ENCODE measurements at places on chromosomes 4 and X.

DNA sequence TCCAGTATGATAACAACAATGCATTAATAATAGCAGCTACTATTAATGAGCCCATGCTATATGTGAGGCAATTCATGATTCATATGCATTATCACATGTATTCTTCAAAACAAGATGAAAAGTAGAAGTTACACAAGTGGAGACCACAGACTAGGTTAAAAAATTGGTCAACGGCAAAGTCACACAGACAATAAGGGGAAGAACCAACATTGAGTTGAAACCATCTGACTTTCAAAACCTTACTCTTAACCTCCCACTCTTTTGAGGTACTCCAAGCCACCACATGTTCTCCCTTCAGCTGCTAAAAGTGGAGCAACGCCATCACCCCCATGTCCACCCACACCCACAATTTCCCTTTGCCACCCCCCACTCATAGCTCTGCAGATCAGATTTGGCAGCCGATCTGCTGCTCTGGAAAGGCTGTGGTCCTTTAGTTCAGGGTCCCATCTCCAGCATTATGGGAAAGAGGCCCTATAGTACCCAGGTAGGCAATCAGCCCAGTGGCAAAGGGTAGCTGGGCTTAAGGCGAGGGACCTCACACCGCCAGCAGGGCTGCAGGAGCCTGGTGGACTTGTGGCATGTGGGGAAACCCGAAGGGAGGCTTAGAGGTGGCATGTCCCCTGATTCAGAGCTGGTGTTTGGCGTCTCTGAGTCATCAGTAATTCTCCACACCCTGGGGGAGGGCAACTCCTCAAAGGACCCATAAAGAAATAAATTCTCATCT is 33.5 kb upstream of the CYBB start:
- peak; percentile 28 for DNase-seq

DNA sequence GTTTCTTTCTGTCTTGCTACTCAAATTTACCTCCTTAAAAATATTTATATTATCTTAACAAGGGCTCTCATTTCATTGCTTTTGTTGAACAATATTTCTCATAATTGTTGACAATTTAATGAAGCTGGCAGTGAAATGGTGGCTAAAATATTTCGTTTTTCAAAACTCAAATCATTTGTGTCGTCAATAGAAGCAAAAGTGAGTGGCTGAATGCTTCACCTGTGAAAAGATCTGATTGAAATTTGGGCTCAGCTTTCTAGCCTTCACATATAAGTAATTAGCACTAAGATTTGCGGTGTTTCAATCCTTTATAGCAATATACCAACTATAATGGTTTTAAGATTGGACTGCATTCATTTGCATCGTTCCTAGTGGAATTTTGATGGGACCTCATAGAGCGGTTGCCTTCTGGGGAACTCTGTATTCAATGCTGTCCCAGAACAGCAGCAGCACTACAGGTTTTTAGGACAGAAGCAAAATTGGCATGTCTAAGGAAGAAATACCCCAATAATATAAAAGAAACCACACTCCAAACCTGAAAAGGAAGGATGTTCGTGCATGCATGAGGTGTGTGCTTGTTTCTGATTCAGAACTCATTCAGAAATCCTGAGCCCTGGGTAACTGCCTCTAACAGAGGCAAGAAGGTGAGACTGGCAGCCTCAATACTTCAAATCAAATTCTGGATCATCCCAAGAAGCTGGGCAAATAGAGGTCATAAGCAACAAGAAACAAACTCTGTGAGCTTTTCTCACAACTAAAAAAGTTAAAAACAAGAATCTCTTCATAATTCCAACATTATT is 2.5 kb downstream of the CXCL1 start:
- no peak for DNase-seq

DNA sequence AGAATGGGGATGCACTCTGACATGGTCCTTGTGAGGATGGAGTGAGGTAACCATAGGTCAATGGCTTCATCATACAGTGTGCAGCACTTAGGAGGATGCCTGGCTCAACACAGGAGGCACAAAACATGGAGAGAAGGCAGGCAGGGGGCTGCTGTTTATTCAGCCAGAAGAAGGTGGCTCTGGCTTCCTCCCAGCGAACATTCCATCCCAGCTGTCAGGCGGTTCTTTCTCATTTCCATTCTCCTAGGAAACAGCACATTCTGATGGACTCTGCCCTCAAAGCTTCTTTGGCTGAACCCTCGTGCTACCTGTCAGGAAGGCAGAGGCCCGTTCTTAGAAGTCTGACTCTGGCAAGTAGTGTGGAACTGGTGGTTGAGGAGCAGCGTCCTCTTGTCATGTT is 18.6 kb downstream of the STK32B start:
- DNase-seq = no peak

DNA sequence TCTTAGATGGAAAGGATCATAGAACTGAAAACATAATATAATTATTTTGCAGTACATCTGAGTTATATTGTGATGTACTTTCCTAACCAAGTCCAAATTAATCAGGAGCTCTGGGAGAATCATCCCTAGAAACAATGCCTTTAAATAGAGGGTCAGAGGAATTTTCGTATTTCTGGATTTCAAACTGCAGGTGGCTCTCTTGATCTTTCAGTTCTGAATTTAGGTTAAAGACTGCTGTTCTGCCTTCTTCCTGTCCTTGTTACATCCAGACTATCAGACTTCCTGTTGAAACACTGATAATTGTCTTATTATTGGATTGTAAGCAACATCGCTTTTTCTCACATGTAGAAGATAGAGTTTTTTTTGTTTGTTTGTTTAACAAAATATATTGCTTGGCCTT is 142.7 kb downstream of the RPA4 start:
- no peak for DNase-seq

- DNase-seq = no peak
Measured at GRCh38 chr4:73018595-73018994, 50.9 kb downstream of the COX18 start.

GRCh38 chr4:82898322-82899243 is 2.0 kb upstream of the THAP9 start:
- DNase-seq = no peak

GRCh38 chrX:133454491-133454914 is 39.2 kb upstream of the GPC4 start:
- no peak for DNase-seq

GRCh38 chrX:68936608-68937007 is 107.8 kb downstream of the EFNB1 start:
- no peak for DNase-seq

- peak; percentile 41 for DNase-seq
Measured at GRCh38 chr4:1305781-1306455, 16.2 kb downstream of the MAEA start.

GRCh38 chrX:154026136-154027021 is 6.7 kb upstream of the IRAK1 start:
- no peak for DNase-seq

- DNase-seq = no peak
Measured at GRCh38 chr4:76311896-76312331, 5.4 kb downstream of the STBD1 start.

GRCh38 chrX:29662101-29662500 is 553.3 kb upstream of the MAGEB2 start:
- no peak for DNase-seq

- peak; percentile 17 for DNase-seq
Measured at GRCh38 chr4:76984127-76984526, 34.6 kb downstream of the SEPTIN11 start.

DNA sequence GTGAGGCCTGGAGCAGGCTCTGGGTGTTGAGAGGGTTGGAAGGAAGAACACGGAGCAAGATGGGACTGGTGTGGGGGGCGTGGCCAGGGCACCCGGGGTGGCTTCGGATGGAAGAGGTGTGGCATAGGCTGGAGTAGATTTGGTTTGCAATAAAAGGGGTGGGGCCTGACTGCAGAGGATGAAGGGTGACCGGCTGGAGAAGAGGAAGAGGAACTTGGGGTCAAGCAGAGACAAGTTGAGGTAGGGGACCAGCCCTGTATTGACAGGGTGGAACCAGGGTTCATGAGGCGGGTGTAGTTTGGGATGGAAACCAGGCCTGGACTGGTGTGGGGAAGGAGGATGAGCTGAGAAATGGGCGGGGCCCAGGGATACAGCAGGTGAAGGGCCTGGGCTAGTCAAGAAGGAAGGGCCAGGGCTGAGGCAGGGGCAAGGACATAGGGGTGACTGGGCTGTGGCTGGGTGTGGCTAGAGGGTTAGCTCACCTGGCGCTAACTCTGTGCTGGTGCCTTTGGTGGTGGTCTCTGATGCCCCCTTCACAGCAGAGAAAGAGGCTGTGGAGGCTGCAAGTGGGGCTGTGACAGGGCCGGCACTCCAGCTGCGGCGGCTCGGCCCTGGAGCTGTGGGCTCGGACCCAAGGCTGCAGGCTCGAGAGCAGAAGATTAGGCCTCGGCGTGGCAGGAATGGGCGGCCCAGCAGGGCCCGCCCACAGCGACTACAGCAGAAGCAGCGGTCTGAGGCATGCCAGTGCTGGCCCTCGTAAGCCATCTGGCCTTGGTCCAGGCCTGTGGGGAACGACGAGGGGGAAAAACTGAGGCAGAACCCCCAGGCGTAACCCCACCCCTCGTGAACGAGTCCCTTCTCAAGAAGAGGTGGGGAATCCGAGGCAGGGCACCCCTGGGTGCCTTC is 5.0 kb downstream of the PLP2 start:
- no peak for DNase-seq

DNA sequence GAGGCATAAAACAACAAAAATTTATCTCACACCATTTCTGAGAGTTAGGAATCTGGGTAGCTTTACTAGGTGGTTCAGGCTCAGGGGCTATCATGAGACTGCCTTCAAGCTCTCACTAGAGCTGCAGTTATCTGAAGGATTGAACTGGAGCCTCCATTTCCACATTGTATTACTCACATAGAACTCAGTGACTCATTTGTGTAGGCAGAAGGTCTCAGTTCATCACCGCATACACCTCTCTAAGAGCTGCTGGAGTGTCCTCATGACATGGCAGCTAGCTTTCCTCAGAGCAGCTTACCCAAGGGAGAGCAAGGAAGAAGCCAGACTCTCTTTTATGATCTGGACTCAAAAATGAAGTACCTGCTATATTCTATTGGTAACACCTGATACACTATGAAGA is 389.2 kb downstream of the IQCM start:
- DNase-seq = peak; percentile 1

GRCh38 chr4:141350122-141350905 is 129.6 kb downstream of the ZNF330 start:
- DNase-seq = no peak

GRCh38 chr4:33446953-33447352 is 2726.8 kb downstream of the PCDH7 start:
- no peak for DNase-seq

DNA sequence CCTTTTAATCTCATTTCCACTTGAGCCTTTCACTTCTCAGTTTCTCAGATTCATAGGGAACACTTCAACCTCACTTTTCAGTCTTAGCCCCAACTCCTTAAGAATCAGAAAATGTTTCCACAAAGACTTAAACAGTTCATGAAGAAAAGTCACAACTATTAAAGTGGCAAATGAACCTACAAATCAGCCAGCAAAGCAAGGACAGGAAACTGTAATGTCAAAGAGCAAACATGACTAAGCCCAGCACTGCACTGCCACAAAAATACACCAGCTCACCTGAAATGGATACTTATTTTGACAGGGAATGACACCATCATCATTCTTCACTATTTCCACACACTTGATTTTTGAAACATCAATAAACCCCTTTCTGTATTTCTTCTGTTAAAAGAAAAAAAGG is 41.8 kb upstream of the TXK start:
- DNase-seq = no peak

DNA sequence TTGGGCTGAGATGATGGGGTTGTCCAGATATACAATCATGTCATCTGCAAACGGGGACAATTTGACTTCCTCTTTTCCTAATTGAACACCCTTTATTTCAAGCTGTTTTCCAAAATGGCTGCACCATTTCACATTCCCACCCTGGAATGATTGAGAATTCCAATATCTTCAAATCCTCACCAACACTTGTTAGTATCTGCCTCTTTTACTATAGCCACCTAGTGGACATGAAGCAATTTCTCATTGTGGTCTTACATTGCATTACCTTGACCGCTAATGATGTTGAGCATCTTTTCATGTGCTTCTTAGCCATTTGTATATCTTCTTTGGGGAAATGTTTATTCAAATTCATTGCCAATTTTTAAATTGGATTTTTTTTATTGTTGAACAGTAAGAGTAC is 364.8 kb downstream of the SMARCA1 start:
- DNase-seq = no peak

GRCh38 chrX:53093177-53093655 is 726 bp upstream of the KANTR start:
- peak; percentile 72 for DNase-seq

GRCh38 chr4:128513664-128514484 is 226.3 kb upstream of the PGRMC2 start:
- no peak for DNase-seq

GRCh38 chr4:141391293-141391692 is 170.6 kb downstream of the ZNF330 start:
- DNase-seq = no peak

GRCh38 chr4:68344785-68345184 is 5.1 kb downstream of the YTHDC1 start:
- DNase-seq = no peak

DNA sequence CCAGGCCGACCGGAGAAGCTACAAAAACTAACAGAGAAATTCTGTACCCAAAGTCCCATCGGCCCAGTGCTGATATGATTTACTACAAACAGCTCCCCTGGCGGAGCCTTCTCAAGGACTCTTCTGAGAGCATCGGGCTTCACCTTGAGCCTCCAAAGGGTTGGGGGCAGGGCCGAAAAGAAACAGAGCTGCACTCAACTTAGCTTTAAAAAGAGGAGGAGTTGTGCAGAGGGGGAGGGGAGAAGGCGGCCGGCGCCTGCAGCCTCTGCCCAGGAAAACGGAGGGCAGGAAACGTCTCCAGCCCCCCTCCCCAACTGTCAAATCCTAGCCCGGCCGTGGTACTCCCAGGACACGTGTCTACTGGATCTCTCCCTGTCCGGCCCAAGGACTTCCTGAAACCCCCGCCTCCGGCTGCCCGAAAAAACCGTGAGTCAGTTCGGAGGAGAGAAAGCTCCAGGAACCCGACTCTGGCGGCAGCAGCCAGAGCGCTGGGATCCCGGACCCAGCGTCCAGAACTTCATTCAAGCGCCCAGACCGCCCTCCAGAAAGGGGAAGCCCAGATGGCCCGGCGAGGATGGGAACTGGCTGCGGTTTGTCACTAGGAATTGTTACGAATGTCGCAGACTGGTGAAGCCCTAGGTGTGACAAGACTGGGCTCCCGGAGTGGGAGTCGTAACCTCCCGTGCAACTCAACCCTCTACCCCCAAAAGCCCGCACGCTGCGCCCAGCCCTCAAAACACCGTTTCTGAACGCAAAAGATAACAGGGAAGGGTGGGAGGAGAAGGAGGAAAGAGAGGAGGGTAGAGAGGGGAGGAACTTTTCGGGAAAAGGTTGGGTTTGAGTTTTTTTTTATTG is 973 bp downstream of the ADAMTS3 start:
- DNase-seq = peak; percentile 12

DNA sequence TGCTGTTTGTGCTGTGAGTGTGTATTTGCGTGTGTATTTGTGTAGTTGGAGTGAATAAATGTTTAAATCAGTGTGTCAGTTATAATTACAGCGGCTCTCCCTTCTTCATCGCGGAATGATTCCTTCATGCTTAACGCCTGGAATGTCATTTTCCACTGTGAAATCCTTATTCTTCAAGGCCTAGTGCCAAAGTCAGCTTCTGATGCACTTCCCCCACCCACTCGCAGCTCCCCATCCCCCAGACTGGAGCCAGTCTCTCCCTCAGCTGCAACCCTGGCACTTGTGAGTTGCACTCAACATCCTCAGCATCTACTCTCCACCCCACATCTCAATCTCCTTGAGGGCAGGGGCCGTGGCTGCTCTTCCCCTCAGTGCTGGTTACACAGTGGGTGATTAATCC is 583.0 kb downstream of the BCOR start:
- no peak for DNase-seq

- DNase-seq = no peak
Measured at GRCh38 chrX:45300638-45301037, 100.0 kb upstream of the DIPK2B start.

All from activated CD4-positive, alpha-beta T cell treated with anti-CD3 and anti-CD28 coated beads, Interleukin-2, Interleukin-4, amounts not matched to agents 100 ng/mL and 50 ng/mL, durations not matched to agents 16 hours and 8 hours (primary cell).